ENCODE measurements at places on chromosomes 12 and 14.

DNA sequence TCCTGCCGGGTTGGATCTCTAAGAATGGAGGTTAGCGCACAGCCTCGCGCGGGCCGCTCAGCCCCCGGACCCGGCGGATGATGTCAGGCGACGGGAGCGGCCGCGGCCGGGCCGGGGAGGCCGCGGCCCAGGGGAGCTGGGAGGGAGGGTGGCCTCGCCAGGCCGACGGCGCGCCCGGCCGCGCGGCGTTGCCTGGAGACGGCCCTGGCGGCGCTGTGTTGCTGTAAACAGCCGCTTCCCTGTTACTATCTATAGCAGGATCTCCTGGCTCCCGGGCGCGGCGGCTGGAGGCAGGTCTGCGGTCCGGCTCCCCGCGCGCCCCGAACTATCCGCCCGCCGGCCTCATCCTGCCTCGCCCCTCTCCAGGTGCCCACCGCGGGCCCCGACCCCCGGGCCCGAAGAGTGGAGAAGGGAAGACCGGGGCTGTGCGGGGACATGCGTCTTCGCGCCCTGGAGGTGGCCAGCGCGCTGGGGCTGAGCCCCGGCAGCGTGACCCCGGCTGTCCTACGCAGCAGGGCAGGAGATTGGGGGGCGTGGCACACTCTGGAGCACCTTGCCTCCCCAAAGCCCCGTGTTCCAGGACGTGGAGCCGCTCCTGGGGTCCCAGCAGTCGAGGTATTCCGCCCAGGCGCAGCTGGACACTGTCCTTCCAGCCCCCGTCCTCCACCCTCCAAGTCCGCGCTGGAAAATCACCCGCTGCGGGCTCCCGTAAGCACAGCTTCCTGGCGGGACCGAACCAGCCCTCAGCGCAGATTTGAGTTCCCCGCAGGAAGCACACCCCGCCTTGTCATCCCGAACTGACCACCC, 1.4 kb upstream of the FOS start:
- no peak for DNase-seq

- DNase-seq: no peak
Observed at GRCh38 chr12:96336489-96336888, 63.8 kb downstream of the CDK17 start.

- DNase-seq: no peak
Observed at GRCh38 chr14:66827182-66827581, 319.2 kb downstream of the GPHN start.

- no peak for DNase-seq
Observed at GRCh38 chr12:106987846-106988245, 900 bp upstream of the MTERF2 start.

- DNase-seq: no peak
Observed at GRCh38 chr14:80523518-80524117, 312.3 kb upstream of the DIO2 start.

GRCh38 chr12:30925607-30926242, 823 bp upstream of the TSPAN11 start:
- DNase-seq: no peak

- DNase-seq: no peak
Observed at GRCh38 chr12:102769323-102769916, 147.6 kb downstream of the PAH start.

DNA sequence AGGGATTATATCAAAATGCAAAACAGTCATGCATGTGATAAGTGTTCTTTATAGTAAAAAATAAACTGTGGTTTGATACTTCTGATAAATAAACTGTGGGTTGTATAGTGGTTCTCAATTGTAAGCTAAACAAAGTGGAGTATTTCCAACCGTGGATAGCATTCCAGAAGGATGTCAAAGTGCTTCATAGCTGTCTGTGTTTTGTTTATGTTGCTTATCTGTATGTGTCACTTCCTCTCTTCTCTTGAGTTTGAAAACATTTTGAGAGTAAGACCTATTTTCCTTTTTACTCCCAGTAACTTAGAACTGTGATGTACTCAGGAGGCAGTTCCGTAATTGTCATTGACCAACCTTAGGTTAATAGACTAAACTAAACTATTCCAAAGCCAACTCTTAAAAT, 415.8 kb downstream of the TMTC2 start:
- DNase-seq: no peak

GRCh38 chr12:49556391-49557186, 11.4 kb downstream of the MCRS1 start:
- DNase-seq: no peak

- DNase-seq: no peak
Observed at GRCh38 chr12:132310181-132311040, 19.0 kb downstream of the GALNT9 start.

GRCh38 chr12:112590281-112590680, 171.5 kb downstream of the PTPN11 start:
- DNase-seq: no peak

DNA sequence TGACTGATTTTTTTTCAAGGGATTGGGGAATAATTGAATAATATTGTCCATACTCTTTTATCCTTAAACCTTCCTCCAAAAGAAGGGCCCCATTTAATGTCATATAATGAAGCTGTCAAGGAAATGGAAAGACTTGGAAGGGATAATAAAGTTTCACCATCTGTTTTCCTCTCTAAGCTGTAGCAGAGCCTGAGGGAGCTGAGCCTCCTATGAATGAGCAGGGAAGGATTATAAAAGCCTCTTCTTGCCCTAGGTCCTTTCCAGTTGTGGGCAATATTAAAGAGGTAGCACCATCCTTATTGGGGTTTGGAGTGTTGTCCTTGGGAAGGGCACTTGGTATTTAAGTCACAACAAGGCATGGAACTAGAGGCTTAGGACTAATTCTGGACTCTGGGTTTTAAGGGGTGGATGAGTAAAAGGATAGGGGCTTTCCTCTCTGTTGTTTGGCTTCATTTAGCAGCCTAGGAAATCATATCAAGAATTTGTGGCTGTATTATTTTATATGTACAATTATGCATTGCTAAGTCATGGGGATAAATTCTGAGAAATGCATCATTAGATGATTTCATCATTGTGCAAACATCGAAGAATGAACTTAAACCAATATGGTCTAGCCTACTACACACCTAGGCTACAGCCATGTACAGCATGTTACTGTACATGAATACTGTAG, 408.5 kb upstream of the DCN start:
- DNase-seq: no peak

DNA sequence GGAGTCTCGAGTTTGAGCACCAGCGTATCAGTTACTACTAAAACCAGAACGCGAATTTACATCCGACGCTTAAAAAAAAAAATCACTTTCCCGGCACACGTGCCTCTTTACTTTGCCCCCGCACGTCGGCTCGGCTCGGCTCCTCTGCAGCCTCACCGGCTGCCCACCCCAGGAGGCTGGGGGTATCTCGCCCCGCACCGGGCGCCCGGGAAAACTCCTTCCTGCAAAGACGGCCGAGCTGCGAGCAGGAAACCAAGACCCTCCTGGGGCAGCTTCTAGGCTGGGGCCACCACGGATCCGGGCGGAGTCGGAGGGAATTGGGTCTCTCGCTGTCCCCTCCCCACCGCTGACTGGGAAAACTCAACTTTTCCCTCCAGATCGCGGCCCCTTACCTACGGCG, 610 bp downstream of the VSIG10 start:
- DNase-seq: no peak

DNA sequence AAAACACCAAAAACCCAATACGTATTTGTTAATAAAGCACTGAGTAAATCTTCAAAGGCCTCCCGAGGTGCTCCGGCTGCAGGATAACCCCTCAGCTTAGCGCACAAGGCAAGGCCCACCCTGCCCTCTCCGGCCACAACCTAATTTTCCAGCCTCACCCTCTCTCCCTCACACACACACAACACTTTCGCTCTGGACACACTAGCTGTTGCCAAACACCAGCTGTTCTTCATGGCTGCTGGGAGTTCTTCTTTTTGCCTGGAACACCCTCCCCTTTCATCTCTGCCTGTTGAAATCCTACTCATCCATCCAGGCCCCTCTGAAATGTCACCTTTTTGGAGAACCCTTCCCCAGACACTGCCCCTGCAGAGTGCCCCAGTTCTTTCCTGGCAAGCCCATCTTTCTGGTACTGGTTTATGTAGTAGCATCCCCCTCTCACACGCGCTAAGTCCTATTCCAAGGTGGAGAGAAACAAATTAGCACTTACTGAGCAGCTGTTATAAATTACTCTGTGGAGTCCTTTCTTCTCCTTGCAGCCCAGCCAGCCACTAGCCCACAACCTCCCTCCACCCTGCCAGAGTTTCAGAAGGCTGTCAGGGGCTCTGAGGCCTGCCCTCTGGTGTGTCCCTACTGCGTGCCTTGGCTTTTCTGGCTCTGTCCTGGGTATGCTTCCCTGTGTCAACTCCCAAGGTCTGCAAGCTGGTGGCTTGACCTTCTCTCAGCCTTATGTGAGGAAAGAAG, 805 bp upstream of the CRACR2A start:
- no peak for DNase-seq

- DNase-seq: no peak
Observed at GRCh38 chr14:87170179-87170578, 822.8 kb downstream of the GALC start.

- no peak for DNase-seq
Observed at GRCh38 chr12:4918950-4919660, 9.4 kb downstream of the KCNA1 start.

DNA sequence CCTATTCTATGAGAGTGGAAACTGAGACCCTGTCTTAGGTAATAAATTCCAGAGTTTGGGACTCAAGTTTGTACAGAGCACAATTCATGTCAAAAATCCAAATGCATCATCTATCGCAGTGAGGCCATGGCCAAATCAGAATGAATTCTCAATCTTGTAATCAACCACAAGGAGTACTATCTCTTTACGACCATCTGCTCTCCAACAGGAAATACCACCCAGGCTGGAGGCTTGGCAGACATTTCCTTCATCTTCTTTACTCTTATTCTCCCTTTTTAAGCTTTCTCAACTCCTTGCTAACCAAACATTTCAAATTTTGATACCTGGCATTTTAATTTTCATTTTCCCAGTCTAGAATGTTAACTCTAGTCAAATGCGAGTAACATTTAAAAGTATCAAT, 32.7 kb upstream of the RNU6-7 start:
- DNase-seq: no peak

GRCh38 chr12:42322567-42322966, 3.3 kb downstream of the ZCRB1 start:
- DNase-seq: no peak

DNA sequence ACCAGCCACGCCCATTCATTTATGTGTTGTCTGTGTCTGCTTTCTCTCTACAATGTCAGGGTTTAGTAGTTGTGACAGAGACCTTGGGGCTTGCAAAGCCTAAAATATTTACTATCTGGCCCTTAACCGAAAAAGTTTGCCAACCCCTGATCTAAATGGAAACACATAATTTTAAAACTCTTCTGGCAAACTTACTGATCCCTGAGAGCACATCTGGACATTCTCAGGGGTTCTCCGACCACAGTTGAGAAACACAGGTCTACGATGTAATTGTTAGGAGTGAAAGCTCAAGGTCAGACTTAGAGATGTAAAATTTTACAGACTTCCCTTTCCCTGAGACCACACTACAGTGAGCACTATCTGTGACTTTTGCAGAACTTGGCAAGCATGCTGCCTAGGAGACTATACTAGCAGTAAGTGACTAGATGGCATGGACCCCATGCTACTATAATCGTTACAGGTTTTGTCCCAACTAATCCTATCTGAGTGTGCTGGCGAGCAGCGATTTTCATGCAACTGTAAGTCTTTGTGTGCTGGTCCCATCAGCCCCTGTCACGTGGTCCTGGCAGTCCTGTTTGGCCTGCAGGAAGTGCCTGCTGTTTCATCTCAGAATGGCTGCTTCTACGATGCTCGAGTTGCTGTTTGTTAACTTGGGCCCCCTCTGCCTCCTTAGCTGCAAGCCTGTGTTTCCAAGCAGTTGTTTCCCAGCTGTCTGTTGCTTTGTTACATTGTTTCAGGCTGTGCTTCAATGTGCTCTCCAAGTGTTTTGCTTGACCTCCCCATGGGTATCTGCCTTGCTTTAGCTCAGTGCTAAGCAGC, 21.6 kb downstream of the TMTC2 start:
- DNase-seq: no peak

DNA sequence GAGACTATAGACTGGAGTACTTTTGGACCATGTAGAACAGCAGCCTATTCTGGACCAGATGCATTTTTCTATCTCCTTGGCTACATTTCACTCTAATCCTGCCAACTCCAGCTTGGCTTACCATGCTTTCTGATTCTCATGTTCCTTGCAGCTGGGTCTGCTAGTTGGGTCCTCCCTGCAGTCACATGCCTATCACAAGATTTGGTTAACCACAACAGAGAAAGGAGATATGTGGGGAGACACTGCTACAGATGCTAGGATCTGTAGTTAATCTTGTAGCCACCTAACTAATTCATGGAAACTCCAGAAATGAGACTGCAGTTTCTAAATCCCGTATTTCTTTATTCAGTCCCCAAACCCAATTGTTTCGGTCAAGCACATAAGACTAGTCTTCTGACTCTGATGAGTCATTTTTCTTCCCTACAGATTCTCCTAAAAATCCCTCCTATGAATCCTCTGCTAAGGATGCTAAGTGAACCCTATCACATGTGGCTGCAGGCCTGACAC, 410.6 kb downstream of the DAD1 start:
- DNase-seq: no peak

DNA sequence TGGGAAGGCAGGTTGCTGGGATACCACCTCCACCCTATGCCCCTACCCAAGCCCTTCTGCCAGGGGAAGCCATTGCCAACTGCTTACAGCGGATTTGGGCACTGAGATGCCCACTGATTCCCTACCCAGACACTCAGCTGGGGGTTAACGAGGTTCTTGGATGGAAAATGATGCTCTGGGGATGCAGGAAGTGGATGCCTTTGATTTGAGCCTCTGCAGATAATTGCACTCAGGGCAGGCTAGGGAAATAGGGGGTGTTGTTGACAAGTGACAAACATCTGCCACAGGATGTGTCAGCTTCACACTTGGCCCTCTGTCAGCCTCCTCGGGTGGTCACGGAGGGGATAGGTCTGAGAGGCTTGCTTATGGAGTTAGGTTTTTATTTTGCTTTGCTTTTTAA, 57.4 kb downstream of the RPH3A start:
- DNase-seq: no peak

DNA sequence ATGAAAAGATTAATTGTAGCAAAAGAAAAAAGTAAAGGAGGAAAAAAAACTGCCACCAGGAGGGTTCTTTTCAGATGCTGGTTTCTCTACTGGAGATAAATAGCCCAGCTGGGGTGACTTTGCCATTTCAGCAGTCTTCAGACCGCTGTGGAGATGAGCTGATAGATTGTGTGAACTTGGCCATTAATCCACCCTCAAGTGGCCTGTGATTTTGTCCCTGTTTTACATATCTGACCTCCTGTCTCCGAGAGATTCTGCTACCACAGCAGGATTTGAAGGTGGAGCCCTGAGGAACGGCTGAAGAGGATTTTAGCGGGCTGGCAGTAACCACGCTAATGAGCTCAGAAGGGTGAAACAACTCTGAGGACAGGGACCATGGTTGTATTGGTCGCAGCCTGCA, 72.7 kb downstream of the WSCD2 start:
- DNase-seq: no peak

- no peak for DNase-seq
Observed at GRCh38 chr14:53310412-53310811, 157.3 kb upstream of the DDHD1 start.

DNA sequence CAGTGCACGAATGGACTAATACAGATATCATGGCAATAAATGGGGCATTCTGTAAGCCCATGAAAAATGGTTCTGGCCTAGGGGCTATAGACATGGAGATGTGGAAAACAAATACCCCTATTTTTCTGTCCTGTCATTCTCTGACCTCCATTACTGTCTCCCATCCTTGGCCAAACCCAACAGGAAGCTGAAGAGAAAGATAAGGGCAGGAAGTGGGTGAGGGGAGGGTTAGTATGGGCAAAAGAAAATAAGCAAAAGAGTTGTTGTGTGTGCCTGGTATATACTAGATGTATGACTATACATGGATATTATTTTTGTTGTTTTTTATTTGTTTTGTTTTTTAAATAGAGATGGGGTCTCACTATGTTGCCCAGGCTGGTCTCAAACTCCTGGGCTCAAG, 339.3 kb downstream of the PCNX1 start:
- no peak for DNase-seq
